ENCODE measurements at places on chromosomes 3 and 15.

GRCh38 chr15:66611257-66612053, 45.7 kb upstream of the LCTL start:
- DNase-seq, result peak; percentile 90

DNA sequence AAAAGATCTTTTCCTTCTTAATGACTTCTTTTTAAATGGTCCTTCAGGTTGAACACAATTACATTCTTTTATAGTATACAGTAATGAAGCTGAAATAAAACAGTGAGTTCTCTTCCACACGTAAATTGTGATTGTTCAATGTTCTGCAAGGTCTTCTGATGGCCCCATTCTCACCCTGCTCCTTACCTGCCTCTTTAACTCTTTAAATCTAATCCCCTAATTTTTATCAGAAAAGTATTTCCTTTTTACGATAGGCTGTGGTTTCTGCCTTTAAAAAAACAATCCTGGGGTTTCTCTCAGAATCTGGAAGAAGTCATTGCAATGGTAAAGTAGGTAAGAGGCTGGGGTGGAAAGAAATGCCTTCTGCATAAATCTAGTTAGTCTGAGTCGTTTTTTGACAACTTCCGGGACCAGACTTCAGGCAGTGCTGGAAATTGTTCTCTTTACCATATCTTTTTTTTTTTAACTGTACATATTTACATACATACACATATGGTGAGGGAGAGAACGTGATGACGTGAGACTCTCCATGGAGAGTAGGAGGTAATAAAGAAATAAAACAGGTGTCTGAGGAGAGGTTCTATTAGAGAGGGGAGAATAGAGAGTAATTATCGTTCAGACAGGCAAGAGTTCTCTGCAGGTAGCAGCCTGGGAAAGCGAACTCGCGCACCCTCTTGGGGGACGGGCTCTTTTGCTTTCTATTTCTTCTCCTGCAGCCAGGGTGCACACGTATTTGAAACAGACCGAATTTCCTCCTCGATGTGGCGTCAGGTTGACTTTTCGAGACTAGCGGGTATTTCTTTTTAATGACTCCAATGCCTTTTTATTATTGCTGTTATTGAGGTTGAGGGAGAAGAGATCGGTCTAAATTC, at the start of gene SIDT1:
Gene SIDT1 (plus strand): TSS at position 730 of the 872 bp plus-strand sequence. CDS start 467 bp downstream, outside the sequence.
- DNase-seq, result peak; percentile 65

DNA sequence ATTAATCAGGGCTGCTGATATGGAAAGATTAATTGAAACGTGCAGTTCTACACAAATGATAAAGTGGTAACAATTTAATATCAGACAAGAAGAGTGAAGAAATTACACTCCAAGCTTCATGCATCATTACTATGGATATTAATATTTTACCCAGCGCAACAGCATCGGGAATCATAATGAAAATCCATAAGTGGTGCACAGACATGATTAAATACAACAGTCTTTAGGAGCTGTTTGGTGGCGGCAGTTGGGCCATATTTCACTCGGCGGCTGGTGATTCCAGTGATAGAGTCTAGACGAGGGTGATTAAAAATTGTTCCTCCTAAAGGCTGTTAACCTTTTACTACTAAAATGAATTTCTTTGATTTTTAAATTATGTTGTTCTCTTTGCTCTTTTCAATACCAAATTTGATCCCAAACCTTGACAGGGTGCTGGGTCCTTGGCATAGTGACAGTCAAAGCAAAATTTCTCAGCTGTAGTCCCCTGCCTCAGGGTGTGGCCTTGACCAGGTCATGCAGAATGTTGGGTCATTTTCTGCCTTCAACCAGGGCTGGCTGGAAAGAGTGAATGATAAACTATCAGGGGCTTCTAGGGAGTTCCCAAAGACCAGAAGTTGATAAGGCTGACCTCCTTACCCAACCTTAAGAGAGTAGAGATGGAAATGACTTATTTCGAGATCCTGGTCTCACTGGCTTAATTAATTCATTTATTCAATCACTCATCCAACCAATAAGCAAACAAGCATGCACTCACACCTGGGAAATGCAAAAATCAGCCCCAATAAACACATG, 392.0 kb downstream of the IL20RB start:
- no peak for DNase-seq

GRCh38 chr3:172060234-172060633, 20.9 kb downstream of the FNDC3B start:
- no peak for DNase-seq

DNA sequence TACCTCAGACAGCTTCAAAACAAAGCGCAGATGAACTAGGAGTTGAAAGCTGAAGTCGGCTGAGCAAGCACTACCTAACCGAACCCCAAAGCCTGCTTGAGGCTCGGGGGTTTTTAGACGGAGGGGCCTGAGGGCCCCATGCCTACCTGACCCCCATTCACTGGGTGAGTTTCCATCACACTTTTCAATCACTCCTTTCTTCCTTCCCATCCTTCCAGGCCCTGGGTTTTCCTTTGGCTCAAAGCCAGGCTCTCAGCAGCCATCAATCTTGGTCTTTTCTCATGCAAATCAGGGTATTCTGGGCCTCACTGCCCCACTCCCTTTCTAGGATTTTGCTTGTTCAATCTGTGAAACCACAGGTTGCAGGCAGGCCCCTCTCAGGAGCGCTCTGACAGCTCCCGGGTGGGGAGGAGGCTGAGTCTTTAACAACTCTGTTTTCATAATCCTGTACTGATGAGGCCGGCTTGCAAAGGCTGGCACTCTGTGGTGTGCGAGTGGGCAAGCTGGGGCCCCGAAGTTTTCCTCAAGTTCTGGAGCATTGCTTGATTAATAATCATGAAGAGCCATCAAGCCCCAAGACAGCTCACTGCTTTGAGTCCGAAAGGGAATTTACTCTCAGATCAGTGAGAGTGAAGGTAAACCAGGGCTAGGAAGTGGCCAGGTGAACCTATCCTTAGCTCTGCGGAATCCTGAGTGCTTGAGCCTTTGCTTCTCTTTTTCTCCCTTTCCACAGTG, 97.6 kb downstream of the FRMD4B start:
- no peak for DNase-seq

- DNase-seq, result no peak
Observed at GRCh38 chr3:36813305-36813704, 49.0 kb upstream of the DCLK3 start.

DNA sequence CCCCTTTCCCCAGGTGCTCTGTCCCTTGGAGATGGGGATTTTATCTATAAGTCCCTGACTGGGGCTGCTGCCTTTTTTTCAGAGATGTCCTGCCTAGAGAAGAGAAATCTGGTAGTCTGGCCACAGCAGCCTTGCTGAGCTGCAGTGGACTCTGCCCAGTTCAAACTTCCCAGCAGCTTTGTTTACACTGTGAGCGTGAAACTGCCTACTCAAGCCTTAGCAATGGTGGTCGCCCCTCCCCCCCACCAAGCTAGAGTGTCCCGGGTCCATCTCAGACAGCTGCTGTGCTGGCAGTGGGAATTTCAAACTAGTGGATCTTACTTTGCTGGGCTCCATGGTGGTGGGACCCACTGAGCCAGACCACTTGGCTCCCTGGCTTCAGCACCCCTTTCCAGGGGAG, 38.9 kb downstream of the TMEM266 start:
- DNase-seq, result peak; percentile 27

GRCh38 chr15:80595396-80595795, 99.7 kb upstream of the ABHD17C start:
- DNase-seq, result no peak

DNA sequence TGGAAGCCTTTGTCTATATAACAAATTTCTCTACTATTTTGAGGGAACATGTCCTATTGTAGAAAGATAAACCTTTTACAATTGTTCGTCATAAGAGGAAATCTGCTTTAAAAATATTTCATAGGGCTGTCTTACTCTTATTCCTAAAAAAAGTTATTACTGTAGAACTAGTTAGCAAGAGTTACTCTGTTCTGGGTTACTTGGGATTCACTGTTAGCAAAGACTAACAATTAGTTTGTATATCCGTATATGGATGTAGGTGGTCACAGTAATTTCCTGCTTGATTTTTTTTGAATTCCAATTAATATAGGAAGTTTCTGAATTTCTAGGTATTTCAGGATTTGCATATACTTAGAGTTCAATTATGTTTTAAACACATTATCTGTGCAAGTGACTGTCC, 413.5 kb downstream of the RBMS3 start:
- no peak for DNase-seq

DNA sequence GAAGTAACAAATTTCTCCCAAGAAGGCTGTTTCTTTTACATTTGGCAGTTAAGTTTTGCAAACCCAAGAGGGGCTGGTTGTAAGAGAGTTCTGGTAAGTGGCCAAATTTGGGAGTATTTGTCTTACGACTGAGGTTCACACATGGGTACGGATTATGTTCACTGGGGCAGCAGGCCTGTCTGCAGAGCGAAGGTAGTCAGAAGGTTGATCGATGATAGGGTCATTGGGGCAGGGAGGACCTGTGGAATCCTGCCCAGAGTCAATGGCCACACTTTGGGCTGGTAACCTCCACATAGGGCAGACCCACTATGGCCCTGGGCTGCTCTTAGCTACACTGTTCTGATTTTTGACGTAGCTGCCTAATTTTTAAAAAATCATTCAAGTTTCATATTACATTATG, 368.6 kb downstream of the EPHB1 start:
- no peak for DNase-seq

DNA sequence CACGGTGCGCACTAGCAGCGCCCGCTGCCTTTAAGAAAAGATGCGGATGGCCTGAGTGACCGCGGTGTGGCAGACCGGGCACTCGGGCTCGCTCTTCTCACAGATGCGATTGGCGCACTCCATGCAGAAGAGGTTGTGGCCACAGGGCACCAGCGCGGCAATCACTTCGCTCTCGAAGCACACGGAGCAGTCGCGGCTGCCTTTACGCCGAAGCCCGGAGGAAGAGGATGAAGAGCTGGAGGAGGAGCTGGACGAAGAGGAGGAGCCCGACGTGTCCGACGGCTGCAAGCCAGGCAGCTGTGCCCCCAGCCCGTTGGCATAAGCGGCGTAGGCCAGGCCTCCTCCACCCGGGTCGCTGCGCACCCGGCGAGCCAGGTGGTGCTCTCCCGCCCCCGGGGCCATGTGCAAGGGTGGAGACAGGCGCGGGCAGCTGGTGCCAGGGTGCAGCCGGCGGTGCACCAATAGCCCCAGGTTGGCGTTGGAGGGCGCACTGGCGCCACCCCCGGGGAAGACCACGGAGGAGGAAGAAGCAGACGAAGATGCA, 2.6 kb downstream of the MEX3B start:
- no peak for DNase-seq

Measured in body of pancreas (tissue), 4 donors.